ENCODE measurements at places on chromosomes 12 and 14.

DNA sequence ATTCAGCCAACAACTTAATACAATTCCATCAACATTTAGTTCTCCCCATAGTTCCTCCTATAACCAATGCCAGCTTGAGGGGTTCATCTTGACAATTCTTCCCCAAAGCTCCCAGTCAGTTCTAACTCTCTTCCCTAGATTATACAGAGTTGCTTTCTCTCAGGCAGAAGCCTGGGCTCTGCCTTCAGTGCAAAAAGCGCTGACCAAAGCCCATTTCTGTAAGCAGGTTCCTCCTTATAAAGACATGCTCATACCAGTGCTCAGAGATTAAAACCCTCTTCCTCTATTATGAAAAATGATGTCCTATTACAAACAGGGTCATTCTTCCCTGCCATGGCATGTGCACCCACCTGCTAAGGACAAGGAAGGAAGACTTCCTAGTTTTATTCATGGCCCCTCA is 16.2 kb downstream of the SPIC start:
- no peak for DNase-seq

GRCh38 chr12:59708064-59708463 is 112.2 kb downstream of the SLC16A7 start:
- peak; percentile 75 for DNase-seq

- DNase-seq = no peak
Observed at GRCh38 chr14:103698380-103699260, 16.6 kb downstream of the XRCC3 start.

GRCh38 chr12:104896146-104896545 is 61.9 kb downstream of the SLC41A2 start:
- DNase-seq = no peak

- DNase-seq = no peak
Observed at GRCh38 chr14:64993266-64993930, 6.7 kb downstream of the FNTB start.

GRCh38 chr14:92793709-92794546 is at the start of gene GOLGA5:
Gene GOLGA5, plus strand, starts transcription at chr14:92794305. Its CDS starts 3,133 bp downstream, at chr14:92797438.
- DNase-seq = peak; percentile 95

DNA sequence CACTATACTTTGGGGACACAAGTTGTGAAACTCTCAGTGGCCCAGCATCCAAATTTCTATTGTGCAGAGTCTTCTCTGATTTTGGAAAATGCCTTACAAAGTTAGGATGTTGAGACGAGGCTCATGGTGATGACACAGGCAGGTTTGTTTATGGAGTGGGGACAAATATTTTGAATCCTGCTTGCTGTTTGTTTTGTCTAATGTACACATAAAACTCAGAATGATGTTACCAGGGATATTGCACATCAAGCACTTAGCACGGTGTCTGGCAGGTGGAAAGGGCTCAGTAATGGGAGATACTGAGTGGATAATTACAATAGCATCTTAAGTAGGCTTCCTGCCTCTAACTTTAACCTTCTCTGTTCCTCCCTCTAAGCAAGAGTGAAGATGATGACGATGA is 628.9 kb upstream of the TBX3 start:
- DNase-seq = no peak

GRCh38 chr14:68942296-68943035 is 36.6 kb downstream of the ACTN1 start:
- no peak for DNase-seq

Measured in ACHN (cell line).